Bone marrow (tissue), 2 donors: ENCODE measurements at places on chromosomes 2 and 18.
A peak's percentile ranks its signal among the peaks of the same experiment; 100 is the strongest.

DNA sequence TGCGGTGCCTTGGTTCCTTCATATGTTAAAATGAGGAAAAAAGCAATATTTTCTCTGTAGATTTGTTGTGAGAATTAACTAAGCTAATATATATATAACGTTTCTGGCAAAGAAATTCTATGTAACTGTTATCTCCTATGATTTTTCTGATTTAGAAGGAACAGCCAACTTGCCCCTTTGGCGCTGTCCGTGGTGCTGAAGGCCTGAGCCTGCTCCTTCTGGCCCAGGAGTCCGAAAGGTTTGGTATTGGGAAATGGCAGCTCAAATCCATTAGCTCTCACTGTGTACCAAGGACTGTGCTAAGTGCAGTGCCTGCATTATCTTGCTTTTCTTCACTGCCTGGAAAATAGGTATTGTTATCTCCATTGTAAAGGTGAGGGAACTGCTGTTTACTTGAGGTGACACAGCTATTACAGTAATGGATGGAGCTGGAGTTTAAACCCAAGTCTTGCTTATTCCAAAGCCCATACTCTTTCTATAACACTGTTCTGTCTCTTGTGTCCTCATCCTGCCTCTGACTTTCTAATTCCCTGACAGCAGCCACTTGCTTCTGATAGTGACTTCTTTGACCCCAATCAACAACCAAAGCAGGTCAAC, 52.2 kb downstream of the C1QL2 start:
- no peak for DNase-seq

DNA sequence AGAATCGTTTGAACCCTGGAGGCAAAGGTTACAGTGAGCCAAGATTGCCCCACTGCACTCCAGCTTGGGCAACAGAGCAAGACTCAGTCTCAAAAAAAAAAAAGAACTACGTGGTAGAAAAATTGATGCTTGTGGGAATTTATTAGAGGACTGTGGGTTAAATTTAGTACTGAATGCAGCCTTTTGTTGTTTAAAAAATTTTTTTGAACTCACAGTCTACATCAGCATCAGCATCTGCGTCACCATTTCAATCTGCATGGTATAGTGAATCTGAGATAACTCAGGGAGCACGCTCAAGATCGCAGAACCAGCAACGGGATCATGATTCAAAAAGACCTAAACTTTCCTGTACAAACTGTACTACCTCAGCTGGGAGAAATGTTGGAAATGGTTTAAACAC, 30.5 kb downstream of the MARCHF7 start:
- no peak for DNase-seq

DNA sequence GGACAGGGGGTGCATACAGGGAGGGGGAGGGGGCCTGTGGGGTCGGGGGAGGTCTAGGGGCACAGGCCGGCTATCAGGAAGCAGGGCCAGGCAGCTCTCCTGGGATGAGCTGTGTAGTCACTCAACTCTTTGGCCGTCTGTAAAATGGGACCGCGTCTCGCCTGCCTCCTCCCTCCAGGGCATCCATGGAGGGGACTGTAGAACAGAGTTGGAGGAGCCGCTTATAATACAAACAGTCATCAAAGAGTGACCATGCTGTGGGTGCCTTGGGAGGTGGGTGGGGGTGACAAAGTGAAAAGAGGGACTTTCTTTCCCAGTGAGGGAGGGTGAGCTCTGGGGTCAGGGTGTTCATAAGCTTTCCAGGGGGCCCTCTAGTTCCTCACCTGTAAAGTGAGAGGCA, 169.6 kb upstream of the HAAO start:
- DNase-seq: no peak

- DNase-seq: no peak
Observed at GRCh38 chr2:20812779-20813178, 10.1 kb downstream of the LDAH start.

DNA sequence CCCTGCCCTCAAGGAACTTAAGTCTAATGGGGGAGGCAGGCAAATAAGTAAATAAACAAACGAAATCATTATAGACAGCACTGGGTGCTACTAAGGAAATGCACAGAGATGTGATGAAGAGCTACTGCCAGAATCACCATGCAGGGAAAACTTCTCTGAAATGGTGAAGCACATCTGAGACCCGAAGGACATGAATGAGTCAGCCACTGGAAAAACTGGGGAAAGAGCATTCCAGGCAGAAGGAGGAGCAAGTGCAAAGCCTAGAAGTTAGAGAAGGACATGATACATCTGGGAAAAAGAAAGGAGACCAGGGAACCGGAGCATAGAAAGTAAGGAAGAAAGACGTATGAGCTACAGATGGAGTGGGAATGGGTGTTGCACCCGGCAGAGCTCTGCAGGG, 56.8 kb downstream of the TGFA start:
- no peak for DNase-seq

DNA sequence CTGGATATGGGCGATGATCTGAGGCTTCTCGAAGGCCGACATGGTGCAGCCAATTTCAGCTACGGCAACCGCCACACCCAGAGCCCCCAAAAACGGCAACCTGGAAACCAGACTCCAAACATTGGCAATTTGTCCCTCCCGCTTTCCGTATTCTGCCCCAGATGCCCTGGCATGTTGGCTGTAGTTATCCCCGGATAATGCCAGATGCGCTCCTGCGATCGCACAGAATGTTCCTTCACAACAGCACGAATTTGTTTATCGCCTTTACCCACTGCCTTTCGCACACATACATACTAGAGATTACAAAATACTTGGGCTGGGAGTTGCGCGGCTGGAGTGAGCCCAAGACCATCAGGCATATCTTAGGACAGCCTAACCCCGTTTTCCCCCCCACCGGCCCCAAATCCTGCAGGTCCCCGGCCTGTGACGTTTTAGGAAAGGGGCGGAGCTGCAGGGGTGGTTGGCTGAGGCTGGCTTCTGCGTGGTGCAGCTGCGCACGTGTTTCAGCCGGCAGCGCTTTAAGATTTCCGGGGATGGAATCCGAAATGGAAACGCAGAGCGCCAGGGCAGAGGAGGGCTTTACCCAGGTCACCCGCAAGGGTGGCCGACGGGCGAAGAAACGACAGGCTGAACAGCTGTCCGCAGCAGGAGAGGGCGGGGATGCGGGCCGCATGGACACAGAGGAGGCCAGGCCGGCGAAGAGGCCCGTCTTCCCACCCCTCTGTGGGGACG, at the start of gene PNO1:
Gene PNO1 (plus strand): TSS at position 487 of the 732 bp plus-strand sequence. CDS start 47 bp downstream, at position 534.
- peak; percentile 93 for DNase-seq
